Activated T-cell treated with anti-CD3 and anti-CD28 coated beads, Interleukin-2, amount 50 U/mL, for 72 hours (primary cell): ENCODE measurements at places on chromosomes 5 and 9.

DNA sequence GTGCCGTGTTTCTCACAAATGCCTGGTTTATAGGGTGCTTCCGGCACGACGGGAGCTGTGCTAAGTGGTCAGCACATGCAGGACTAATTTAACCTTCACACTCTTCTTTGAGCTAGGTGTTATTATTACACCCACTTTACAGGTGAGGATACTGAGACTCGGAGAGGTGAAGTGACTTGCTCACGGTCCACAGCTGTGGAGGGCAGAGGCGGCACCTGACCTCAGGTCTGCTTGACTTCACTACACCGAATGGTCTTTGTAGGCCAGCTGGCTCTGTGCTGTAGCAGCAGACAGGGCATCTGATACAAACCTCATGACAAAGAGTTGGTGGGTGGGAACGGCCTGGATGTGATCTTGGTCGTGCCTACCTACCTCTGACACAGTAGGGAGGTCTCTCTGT, 102.0 kb upstream of the BOD1 start:
- H3K27me3 ChIP-seq, result no peaks in the 10 kb centered on the region
- H3K4me1 ChIP-seq, result no peaks in the 10 kb centered on the region
- H3K4me3 ChIP-seq, result no peak overlapping the region
- DNase-seq, result no peak
- H3K27ac ChIP-seq, result no peak overlapping the region
- H3K36me3 ChIP-seq, result no peaks in the 10 kb centered on the region

- H3K36me3 ChIP-seq, result no peaks in the 10 kb centered on the region
- H3K27ac ChIP-seq, result no peak overlapping the region
- no peak overlapping the region for H3K4me3 ChIP-seq
- H3K4me1 ChIP-seq, result no peaks in the 10 kb centered on the region
- no peak for DNase-seq
- H3K27me3 ChIP-seq, result no peaks in the 10 kb centered on the region
These were observed 787.3 kb downstream of the KCTD16 start for GRCh38 chr5:144958002-144958401.

GRCh38 chr5:1897816-1898450, 15.2 kb upstream of the IRX4 start:
- no peak overlapping the region for H3K27ac ChIP-seq
- no peak for DNase-seq
- no peaks in the 10 kb centered on the region for H3K36me3 ChIP-seq
- no peak overlapping the region for H3K4me3 ChIP-seq
- no peaks in the 10 kb centered on the region for H3K4me1 ChIP-seq

DNA sequence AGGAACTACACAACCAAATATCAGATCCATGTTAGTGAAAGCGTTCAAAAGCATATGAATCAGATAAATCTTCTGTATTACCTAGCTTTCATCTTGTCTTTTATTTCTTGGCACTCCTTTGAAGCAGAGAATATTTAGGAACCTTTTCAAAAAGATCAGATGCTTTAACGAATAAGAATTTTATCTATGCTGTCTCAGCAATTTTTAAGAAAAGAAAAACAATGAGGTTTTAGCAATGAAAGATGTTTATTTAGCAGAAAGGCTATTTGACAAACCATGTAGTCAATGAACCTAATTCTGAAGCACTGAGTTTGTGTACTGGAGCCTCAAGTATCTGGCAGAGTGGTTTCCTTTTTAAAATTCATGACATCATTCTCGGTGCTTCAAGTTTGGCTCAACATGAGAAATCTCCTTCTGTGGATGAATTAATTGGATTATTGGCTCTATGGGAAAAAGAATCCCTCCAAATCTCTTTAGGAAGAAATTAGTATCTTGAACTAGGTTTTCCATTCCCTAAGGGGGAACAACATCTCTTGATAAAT, 534.7 kb downstream of the CAAP1 start:
- no peak overlapping the region for H3K4me3 ChIP-seq
- H3K27ac ChIP-seq, result no peak overlapping the region
- DNase-seq, result no peak
- H3K27me3 ChIP-seq, result no peaks in the 10 kb centered on the region
